ENCODE measurements at places on chromosomes 16 and 17.

DNA sequence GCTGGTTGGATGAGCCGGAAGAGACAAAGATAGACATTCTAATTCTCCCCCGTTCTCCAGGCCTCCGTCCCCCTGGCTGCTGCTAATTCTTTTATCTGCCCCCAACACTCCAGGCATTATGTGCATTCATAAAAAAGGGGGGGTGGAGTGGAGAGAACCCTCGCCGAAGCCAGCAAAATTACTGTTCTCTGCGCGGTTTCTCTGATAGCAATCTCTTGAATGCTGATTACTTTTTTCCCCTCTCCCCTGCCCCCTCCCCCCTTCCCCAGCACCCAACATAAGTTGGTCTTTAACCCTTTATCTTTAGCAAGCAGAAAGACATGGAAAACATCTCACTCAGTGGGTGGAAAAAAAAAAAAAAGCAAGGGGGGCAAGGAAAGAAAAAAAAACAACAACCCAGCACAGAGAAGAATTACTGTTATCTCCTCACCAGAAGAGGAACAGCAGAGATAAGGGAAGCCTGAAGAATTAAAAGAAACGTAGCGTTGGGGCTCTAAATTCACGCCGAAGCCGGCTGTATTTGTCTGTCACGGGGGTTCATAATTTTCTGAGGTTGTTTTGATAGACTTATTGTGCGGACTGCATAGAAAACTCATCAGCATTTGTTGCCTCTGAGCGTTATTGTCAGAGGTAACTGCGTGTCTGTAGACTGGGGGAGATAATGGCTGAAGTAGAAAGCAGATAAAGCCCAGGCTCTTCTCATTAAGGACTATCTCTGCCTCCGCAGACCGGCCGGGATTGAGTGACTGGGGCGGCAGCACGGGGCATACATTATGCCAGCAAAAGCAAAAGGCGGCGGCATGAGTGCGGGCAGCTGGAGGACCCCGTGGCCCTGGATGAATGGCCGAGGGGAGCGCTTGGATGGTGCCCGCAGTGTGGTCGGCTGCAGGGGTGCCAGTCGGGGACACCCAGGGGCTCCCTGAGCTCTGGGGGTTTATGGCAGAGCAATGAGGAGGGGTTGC, 126.9 kb downstream of the MRM1 start:
- DNase-seq: no peak

GRCh38 chr16:47644166-47644565, 183.0 kb downstream of the PHKB start:
- DNase-seq: no peak

GRCh38 chr17:80481284-80482057, 5.1 kb upstream of the NPTX1 start:
- no peak for DNase-seq

DNA sequence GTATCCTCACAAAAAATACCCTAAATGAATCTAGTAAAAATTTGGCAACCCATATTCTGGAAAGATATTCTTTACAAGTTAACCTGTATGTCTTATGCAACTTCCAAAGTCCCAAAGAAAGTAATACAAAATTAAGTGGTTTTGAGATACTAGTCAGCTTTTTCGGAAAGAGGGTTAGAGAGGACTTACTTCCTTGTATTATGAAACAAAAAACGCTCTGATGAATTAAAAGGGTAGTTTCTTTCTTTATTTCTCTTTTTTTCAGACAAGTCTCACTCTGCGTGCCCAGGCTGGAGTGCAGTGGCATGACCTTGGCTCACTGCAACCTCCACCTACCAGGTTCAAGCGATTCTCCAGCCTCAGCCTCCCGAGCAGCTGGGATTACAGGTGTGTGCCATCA, 51.6 kb downstream of the KANSL1 start:
- no peak for DNase-seq

- DNase-seq: no peak
These were observed 26.7 kb upstream of the ERN1 start for GRCh38 chr17:64156670-64157069.

- no peak for DNase-seq
These were observed 667 bp downstream of the OGFOD1 start for GRCh38 chr16:56451753-56452689.

DNA sequence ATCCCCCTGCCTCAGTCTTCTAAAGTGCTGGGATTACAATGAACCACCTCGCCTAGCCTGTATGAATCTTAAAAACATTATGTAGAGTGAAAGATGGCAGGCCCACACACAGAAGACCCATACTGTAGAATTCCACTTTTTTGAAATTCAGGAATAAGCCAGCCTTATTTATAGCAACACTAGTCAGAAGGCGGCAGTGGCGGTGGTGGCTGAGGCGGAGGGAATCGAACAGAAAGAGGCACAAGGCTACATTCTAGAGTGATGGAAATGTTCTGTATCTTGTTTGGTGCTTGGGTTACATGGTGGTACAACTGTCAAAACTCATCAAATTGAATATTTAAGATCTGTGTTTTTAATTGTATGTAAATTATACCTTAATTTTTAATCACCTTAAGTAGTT, 11.3 kb downstream of the GFOD2 start:
- DNase-seq: no peak

- no peak for DNase-seq
These were observed 15.4 kb downstream of the IRF8 start for GRCh38 chr16:85914423-85914794.

DNA sequence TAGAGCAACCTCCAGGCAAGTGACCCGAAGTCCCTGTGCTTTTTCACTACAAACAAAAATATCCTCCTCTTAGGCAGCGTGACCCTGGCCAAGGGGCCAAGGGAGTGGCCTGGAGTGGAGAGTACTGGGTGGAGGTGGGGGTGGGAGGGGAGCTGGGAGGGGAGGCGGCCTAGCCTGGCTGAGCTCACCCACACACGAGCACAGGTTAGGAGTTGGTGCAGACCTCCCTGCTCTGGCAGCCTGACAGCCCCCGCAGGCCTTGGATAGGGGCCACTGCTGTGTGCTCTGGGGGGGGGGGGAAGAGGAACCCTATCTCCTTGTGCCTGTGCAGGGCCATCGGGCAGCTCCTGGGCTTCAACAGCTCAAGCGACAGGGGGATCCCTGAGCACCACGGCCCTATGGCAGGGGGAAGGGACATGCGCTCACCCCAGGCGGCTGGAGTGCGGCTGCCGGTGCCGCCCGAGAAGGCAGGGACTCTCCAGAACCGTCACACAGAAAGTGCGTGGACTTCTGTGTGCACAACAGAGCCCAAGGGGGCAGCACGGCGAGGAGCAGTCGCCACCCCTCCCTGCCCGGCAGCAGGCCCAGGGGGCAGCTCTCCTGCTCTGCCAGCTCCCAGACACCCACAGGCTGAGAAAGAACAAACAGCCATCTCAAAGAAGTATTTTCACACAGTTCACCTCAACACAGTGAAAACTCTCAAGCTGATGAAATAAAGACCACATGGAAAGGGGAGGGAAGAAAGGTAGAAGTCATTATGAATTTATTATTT, 13.3 kb downstream of the SLC16A3 start:
- no peak for DNase-seq
